ENCODE measurements at places on chromosomes 2 and 18. TPM values are rescaled to one million over a fixed set of nuclear protein-coding genes. Genes with fewer than 3 reads are reported as not detected.

The CNGA3 gene
- not detected for polyA plus RNA-seq

The NEUROD1 gene
- polyA plus RNA-seq = not detected

The GPR45 gene
- polyA plus RNA-seq = not detected

The LHCGR gene
- polyA plus RNA-seq = 0.19 TPM

The CSRNP3 gene
- 9.9 TPM for polyA plus RNA-seq

The DLX1 gene
- polyA plus RNA-seq = not detected

The MSH6 gene
- polyA plus RNA-seq = 113 TPM

The IMPACT gene
- 59.8 TPM for polyA plus RNA-seq

- DNase-seq = no peak
Measured at GRCh38 chr2:126657148-126657635, 1.2 kb downstream of the GYPC start.

- DNase-seq = no peak
Measured at GRCh38 chr18:6210349-6211173, 204.2 kb downstream of the L3MBTL4 start.

- DNase-seq = no peak
Measured at GRCh38 chr18:336713-337112, 68.9 kb upstream of the THOC1 start.

- DNase-seq = no peak
Measured at GRCh38 chr18:9535430-9535991, 60.2 kb downstream of the RALBP1 start.

GRCh38 chr18:46518438-46518837 lies 138.6 kb downstream of the LOXHD1 start:
- no peak for DNase-seq

- no peak for DNase-seq
Measured at GRCh38 chr2:141501752-141502151, 629.1 kb downstream of the LRP1B start.

DNA sequence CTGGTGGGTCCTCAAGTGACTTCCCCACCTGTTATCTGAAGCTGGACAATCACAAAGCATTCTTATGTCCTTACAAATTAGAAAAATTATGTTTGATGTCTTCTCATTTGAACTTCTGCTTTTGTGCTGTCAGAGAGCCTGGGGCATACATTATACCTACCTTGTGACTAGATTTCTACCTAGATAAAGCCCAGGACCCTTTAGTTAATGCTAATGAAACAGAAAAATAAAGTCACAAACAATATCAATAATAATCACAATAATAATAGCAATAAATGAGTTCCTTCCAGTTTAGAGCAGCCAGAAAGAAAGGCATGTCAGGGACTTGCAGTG lies 456.4 kb downstream of the SETBP1 start:
- no peak for DNase-seq

GRCh38 chr18:29962579-29962978 lies 1080.0 kb downstream of the DSC3 start:
- no peak for DNase-seq

GRCh38 chr18:22314420-22314819 lies 103.3 kb downstream of the CTAGE1 start:
- no peak for DNase-seq

DNA sequence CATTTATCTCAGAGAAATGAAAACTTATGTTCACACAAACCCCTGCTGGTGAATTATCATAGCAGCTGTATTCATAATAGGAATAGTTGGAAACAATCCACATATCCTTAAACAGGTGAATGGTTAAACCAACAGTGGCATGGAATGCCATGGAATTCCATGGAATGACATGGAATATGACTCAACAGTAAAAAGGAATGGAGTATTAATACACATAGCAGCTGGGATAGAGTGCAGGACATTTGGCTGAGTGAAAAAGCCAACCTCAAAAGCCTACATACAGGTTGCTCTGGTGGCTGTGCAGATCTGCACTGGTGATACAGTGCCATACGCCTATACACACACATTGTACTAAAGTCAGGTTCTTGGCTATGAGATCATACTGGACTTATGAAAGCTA lies 69.5 kb downstream of the FAM168B start:
- DNase-seq = no peak

- no peak for DNase-seq
Measured at GRCh38 chr18:11887328-11888128, 20.6 kb downstream of the MPPE1 start.

- DNase-seq = no peak
Measured at GRCh38 chr2:219469186-219469724, 29.4 kb upstream of the GMPPA start.

- no peak for DNase-seq
Measured at GRCh38 chr2:28002181-28002580, 111.7 kb downstream of the BABAM2 start.

DNA sequence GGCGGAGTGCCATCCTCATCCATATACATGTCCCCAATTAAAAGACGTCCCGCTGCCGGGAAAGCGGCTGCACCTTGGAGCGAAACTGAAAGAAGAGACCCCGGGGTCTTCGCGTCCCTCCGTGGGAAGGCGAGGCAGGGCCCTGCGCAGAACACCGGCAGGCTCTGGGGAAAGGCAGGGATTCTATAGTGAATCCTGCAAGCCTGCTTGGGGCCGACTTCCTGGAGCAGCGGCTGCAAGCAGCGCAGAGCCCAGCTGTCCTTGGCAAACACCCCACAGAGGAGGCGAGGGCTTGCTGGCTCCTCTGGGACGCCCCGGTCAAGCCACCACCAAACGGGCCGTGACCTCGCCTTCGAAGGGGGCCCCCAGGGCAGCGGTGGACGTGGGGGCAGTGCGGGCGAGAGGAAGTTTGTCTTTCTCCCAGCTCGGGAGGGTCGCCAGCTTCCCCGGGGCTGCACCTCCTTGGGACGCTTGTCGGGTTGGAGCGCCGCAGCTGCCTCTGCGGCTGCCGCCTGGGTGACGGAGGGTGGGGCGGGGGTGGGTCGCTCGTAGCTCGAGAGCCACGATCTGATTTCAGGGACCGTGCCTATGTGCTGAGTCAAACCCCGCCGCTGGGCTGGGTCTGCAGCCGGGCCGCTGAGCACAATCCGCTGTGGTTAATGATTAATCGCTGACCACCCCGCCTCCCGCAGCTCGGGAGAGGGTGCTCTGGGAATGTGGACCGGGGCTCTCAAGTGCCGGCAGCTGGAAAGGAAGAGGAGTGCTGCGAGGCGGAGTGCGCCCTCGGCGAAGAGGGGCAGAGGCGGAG lies 486 bp upstream of the GPR39 start:
- peak; percentile 81 for DNase-seq

DNA sequence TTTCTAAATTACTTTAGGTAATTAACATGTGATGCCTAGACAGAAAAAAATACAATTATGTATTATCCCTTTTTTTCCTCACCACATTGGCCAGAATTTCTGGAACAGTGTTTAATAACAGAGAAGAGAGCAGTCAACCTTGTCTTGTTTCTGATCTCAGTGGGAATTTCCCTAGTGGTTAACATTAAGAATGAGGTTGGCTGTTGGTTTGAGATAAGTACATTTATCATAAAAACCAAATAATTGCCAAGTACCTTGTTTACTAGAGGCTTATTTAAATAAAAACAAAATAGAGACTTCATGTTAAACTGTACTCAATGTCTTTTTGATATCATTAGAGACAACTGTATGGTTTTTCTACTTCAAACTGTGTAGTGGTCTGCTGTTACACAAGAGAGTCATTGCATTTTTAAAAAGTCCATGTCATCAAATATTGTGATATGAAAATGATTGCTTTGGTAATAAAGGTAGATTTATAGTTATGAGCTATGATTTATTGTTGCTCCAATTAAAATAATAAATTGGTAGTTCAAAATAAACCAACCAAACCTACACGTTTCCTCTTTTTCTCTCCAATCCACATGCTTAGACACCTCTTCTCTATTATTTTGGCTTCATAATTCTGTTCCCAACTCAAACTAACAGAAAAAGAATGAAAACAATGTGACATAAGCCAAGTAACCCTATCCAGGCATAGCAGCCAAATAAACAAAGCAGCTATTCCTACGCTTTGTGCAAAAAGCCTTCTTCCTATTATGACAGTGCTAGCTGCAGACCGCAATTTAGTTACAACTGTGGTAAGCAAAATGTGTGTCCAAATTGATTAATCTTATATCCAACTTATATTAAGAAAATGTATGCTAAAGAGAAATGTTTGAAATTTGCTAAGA lies 20.9 kb upstream of the TANK start:
- DNase-seq = no peak

DNA sequence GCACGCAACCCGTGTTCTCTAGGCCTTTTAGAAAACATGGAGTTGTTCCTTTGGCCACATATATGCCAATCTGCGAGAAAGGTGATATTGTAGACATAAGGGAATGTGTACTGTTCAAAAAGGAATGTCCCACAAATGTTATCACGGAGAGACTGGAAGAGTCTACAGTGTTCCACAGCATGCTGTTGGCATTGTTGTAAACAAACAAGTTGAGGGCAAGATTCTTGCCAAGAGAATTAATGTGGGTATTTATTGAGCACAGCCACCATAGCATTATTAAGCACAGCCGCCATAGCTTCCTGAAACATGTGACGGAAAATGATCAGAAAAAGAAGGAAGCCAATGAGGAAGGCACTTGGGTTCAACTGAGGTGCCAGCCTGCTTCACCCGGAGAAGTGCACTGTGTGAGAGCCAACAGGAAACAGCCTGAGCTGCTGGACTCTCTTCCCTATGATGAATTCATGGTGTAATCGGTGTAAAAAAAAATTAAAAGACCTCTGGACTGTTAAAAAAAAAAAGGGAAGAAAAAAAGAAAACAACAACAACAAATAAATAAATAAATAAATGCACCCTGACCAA lies 29.0 kb upstream of the REL start:
- DNase-seq = no peak

GRCh38 chr2:225824748-225825449 lies 425.4 kb downstream of the NYAP2 start:
- no peak for DNase-seq

GRCh38 chr2:48717846-48718245 lies 37.7 kb downstream of the LHCGR start:
- no peak for DNase-seq

DNA sequence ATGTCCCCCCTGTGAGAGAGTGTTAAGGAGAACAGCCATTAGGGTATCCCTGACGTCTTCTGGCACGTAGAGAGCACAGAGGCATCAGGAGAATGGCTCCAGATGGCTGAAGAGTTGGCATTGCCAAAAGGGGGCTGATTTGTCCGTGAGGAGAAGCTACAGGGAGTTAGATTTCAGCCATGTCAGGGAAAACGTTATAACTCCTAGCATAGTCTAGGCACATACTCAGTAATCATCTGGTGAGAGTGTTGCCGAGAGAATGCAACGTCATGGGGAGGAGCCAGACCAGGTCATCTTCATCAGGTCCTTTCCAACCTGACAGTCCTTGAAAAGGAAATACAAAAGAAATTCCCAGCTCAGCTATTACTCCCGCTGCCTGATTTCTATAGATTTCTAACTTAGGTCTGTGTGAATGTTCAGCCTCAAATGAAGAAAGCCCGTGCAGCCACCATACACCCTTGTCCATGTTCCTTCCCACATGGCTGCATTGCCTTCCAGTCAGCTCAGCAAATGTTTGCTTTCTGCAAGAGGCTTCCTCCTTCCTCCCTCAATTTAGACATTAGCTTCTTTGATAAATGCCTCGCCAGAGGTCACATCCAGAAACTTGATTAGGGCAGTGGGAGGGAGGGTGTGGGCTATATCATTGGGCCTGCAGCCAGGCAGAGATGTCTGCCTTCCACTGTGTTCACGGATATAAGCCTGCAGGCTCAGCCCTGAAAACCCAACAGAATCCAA lies 93.0 kb downstream of the STPG4 start:
- no peak for DNase-seq

DNA sequence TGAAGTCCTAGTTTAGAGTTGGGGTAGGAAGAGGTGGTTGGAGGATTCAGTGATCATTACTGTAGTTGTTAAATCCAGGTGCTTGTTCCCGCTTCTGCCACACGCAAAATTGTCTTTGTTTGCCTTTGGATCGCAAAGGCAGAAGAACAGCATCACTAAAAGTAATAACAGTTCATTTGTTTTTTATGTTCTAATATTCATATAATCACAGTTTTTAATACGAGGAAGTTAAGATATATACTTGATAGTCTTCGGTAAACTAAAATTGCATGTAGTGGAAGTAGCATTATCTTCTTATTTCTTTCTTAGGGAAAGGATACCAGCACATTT lies 365 bp downstream of the NDUFB3 start:
- no peak for DNase-seq

DNA sequence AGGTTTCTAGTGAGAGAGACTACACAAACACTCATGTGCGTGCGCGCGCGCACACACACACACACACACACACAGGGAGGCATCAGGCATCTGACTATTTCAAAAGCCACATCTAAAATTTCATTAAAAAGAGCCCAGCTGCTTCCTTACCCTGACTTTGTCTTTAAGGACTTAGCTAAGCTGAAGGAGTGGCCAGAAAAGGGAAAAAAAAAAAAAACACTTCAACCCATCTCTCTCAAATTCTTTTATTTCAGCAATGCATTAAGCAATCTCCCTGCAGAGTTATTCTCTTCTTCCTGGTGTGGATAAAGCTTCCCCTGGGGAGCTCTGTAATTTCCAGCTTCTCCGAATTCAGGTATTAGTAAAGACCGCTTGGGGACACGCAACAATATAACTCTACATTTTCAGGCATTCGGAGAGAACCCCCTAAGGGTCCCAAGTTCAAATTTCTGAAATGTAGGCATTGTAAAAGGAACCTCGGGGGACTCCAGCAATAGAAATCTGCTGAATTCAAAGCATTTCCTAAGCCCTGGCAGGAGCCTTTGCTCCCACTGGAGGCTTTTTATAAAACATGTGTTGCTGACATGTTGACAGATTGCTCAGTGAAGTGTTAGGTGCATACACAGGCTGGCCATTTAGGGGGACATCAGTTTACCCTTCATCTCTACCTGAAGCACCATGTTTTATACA lies 67.0 kb downstream of the ZNF521 start:
- no peak for DNase-seq

- DNase-seq = no peak
Measured at GRCh38 chr2:28449488-28450395, 46.1 kb upstream of the PLB1 start.

GRCh38 chr2:207511851-207512250 lies 17.9 kb upstream of the CREB1 start:
- DNase-seq = no peak

- DNase-seq = no peak
Measured at GRCh38 chr18:70688286-70688685, 399.4 kb downstream of the SOCS6 start.

GRCh38 chr2:51013079-51013932 lies 18.6 kb downstream of the NRXN1 start:
- DNase-seq = no peak

DNA sequence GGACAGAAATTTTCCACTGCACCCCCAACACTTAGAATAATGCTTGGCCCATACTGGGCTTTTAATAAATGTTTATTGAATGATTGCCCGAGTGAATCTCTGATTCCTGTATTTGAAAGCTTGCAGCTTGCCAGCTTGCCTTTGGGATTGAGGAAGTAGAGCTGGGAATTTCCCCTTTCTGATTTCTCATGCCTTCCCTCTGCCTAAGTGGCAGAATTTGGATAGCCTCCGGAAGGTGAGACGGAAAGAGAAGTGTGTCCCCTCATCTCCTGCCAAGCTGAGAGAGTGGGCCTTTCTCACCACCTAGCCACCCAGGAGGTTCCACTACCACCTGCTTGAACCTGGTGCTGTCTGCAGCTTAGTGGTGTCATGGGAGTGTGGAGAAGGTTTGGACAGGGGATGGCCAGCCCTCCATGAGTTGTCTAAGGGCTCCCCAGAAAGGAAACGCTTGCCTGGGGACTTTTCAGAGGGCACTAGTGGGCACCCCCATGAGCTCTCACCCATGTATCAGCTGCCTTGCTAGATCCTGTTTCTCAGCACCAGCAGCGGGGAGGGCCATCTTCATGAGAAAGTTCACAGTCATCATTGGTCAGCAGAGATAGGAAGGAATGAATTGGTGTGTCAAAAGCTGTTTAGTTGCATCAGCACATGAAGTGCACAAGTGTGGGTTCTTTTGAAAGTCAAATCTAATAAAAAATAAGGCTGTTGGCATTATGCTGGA lies 8.6 kb upstream of the NCOA1 start:
- no peak for DNase-seq
